ENCODE measurements at places on chromosomes 2 and 18.

DNA sequence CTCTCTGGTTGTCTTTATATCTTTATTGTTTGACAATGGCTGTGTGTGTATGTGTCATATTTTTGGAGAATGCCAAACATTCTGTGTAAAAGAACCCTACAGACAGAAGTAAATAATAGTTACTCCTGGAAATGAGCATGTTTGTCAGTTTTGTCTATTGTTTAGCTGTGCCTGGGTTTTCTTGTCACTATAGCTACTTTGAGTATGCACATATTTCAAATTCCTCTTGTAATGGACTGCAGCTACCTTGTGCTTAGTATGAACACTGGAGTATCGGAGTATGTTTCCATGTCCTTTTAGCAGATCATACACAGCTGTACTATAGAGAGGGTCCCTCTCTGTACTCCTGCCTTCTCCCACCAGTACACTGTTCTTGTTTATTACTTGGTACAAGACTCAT lies 58.0 kb upstream of the DOCK10 start:
- DNase-seq, result peak; percentile 78

DNA sequence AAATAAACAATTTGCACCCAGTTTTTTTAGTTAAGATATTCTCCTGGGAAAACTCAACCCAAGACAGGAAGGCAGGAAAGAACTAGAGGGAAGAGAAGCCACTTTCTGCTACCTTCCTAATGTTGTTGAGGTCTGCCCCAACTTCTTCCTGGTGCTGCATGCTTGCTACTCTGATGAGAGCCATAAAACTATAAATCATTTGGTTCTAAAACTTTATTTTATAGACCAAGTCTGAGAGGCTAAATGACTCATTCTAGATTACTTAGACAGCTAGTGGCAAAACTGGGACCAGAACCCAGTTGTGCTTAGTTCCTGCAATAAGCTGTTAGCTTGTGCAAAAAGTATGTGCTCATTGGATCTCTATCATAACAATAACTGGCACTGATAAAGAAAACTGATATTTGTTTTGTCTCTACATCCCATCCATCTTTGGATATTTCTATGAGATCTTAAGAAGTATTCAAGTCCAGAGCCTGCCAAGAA lies 344.9 kb upstream of the SLC14A2 start:
- DNase-seq, result no peak

DNA sequence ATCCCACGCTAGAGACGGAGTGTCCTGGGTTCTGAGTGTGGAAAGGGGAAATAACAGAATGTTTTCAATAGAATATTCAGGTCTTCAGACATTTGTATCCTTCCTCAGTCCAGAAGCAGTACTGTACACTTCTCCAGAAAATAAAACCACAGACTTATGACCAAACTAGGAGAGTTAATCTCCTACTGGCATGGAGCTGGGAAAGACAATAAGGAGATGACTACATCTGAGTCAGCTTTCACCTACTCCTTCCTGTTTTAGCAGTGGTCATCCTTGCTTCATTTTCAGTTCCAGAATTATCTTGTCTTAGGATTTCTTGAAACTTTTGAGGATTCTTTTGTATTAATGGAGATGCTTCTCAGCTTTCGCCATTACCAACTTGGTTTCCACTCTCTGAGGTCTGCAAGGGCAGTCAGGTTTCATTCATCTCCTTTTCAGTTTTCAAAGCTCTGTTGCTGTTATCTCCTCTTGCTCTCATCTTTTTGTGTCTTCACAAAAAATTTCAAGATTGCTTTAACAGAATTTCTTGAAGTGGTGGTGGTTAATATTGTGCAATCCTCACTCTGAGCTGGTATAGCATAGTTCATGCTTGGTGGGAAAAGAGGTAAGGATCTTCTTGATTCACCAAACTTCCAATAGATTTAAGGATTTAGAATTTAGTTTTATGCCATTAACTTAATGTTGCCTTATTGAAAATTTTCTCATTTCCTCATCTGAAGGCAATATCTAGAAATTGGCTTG lies 23.7 kb upstream of the NR4A2 start:
- DNase-seq, result peak; percentile 33

GRCh38 chr2:26561918-26562810 lies 79.0 kb downstream of the CIB4 start:
- peak; percentile 5 for DNase-seq

DNA sequence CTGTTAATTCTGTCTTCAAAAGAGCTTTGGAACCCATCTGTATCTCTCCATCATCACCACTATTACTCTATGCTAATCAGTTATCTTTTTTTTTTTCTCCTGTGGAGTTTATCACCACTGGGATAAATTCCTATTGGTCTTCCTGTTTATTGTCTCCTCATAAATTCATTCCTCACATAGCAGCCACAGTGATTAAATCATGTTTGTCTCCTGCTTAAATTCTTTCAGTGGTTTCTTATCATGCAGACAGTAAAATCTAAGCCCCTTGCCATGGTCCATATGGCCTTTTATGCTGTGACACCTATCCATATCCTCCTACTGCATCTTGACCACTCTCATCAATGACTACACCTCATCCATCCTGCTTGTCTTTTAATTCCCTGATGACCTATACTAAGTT lies 239.8 kb upstream of the ZEB2 start:
- DNase-seq, result no peak

DNA sequence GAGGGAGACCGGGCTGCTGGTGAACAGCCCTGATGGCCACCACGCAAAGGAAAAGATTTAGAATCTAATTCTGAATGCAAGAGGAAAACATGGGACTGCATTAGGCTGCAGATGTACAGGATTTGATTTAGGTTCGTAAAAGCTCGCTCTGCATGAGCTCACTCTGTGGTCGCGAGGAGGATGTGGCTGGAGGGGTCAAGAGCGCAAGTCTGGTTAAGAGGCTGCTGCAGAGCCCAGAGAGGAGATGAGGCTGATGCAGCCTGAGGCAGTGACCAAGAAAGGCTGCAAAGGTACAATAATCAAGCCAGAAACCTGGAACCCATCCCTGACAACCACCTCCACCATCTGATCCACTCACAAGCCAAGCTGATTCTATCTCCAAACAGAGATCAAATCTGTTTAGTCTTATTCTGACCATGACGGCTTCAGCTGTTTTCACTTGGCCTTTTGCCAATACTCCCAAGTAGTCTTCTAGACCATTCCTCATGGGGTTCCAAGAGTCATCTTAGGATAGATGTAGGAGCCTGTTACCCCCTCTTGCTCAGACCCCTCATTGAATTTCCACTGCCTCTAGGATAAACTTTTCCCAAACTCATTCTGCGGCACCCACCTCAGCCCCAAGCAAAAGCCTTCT lies 58.9 kb upstream of the ARL4C start:
- peak; percentile 87 for DNase-seq

DNA sequence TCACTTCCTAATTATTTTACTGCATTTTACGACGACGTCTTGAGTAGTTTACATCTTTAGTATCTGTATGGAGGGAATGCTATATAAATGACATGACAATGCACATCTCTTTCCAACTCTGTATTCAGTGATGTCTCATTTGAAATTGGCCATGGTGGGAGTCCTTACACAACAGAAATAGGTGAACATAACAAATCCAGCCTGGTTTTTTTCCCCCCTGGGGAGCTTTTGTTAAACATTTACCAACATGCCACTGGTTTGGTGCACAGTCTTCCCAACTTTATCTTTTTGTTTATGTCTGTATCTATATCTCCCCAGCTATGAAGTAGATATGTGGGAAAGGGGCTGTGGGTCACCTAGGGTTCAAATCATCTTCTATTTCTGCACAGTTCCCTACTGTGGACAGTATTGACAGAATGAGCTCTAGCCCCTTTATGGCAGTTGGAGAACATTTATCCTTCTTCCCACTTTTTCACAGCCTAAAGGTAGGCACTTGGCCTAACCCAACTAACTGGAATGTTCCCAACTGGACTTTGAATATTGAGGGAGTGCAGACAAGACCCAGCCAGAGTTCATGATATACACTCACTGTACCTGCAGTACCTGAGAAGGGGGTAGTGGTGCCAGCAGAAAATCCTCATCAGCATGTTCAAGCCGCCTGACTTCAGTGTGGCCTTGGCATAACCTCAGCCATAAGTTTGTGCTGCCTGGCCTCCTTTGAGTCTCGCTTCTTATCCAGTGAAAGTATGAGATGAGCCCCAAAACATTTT lies 5.7 kb upstream of the RTKN start:
- no peak for DNase-seq

- peak; percentile 49 for DNase-seq
Observed at GRCh38 chr2:121363632-121364420, 78.8 kb upstream of the TFCP2L1 start.

- no peak for DNase-seq
Observed at GRCh38 chr18:68564961-68565360, 149.9 kb downstream of the TMX3 start.

- DNase-seq, result no peak
Observed at GRCh38 chr2:74522516-74522915, 3.5 kb downstream of the DQX1 start.

DNA sequence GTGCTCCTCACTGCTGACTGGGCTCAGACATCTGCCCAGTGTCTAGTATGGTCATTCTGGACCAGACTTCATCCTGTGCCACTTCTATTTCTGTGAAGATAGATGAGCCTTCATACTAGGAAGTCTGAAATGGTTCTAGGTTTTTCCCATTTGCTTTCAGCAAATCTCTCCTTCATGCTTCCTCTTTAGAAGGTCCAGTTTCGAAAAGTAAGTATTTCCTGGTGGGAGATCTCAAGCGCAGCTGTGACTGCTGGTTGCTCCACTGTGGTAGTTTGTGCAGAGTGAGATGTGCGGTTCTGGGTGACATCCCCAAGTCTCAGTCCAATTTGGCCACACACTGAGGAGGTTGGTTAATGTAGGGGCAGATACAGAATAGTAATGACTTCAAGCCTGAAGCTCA lies 14.4 kb downstream of the IL36B start:
- DNase-seq, result no peak

GRCh38 chr2:139296672-139297209 lies 516.6 kb upstream of the NXPH2 start:
- DNase-seq, result no peak

GRCh38 chr18:36504928-36505327 lies 207.4 kb downstream of the FHOD3 start:
- DNase-seq, result no peak

Data from choroid plexus epithelial cell (primary cell).